ENCODE measurements at places on chromosomes 16 and 17.

DNA sequence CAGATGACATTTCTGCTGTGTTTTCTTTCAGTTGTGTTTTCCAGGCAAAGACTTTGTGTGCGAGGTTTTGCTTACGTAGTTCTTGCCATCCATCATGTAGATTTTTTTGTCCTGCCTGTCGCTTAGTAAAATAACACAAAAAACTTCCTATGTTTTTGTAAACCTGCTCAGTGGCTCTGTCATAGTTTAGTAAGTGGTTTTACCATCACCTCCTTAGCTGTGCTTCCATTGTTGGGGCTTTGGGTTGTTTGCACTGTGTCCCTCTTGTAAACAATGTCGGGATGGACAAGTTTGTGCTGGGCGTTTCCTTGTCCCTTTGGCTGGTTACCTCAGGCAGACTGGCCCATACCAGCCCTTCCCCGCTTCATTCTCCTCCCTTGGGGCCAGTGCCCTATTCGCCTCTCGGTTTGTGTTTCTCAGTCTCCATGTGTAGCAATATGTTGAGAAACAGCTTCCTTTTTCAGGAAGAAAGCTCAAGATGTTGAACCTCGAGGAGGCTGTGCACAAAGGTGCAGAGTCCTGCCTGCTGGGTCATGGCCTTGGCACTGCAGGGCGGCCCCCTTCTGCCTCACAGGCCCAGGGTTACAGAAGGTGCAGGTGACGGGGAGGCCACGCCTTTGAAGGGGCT lies 74.6 kb downstream of the KSR1 start:
- no peak for DNase-seq

DNA sequence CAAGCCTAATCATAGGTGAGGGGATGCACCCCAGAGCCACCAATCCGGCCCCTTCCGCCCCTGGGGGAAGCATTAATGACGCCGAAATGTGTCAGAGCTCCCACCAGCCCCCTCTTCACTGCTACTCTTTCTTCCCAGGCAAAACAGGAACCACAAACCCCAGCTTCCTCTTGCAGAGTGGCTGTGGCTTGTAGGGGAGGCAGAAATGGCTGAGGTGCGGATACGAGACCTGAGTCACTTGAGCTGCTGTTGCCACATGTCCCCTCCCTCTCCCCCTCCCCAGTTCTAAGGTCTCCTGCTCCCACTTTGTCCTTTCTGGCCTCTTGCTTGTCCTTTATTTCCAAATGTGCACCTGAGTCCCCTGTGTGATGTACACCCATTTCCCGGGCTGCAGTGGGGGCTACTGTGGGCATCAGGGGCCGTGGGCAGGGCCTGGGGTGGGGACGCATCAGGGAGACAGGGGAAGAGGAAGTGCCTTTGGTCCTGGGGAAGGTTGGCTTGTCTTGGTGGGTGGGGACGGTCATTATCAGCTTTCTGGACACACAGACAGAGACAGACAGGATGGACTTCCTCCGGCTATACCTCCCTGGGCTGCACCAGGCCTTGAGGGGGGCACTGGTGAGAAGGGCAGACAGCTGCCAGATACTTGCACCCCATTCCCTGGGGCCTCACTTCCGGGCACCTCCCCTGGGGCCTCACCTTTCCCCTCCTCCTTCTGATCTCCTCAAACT lies at the start of gene APOBR:
Gene APOBR (plus strand): TSS at position 523 of the 731 bp plus-strand sequence. CDS start 39 bp downstream, at position 562.
- DNase-seq, result peak; percentile 88

GRCh38 chr17:33260638-33261037 lies 32.5 kb downstream of the ASIC2 start:
- DNase-seq, result no peak

DNA sequence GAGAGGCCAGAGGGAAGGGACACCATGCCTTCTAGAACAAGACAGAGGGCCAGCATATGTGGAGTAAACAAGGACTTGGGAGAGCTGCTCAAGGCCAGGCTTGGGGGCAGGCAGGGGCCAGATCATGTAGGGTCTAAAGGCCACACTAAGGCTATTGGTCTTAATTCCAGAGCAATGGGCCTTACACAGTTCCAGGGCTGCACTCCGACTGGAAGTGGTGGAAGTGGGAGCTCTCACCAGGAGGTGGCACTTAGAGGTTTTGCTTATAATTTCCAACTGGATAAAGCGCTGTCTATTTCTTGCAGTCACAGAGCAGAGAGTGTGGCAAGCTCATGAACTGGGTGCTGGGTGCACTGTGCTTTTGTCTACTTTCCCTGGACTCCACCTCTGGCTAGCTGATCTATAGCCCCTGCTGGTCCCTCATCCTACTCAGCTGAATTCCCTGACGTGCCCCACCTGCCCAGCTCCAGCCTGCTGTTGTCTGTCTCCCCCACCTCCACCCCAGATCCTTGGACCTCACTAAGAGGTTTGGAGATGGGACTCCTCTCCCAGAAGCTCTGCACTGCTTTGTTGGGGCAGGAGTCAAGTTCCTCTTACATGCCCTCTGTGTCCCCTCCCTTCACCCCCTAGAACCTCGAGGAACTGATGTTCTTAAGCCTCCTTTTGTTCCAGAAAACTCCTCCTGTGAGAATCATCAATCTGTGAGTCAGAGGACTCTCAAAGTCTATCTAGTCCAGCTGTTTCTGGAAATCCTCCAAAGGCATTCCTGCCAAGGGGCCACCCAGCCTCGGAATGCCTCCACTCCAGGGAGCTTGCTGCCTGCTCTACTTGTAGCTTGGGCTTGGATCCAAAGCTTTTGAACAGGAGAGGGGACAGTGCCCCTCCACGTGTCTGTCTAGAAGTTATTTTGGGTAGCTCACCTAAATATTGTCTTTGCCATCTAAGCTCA lies 48.1 kb upstream of the KSR1 start:
- DNase-seq, result no peak

- DNase-seq, result peak; percentile 87
These were observed 1.5 kb downstream of the TMEM102 start for GRCh38 chr17:7436556-7437368.

DNA sequence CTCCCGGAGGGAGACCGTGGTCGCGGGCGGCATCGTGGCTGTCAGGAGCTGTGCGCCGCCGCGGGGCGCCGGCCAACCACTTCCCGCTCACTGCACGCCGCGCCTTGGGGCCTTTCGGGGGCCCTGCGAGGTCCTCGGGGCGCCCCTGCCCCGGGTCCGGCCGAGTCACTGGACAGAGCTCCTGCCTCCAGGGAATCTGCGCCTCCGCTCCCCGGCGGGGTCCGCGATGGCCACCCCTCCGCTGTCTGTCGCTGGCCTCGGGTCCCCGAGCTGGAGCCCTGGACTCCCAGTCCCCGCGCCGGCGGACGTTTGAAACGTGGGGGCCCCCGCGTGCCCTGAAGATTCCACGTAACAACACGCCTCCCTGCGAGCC lies at the start of gene QRICH2:
Gene QRICH2 (minus strand): TSS at position 311 of the 373 bp plus-strand sequence. CDS start 278 bp downstream, at position 33.
- DNase-seq, result no peak

DNA sequence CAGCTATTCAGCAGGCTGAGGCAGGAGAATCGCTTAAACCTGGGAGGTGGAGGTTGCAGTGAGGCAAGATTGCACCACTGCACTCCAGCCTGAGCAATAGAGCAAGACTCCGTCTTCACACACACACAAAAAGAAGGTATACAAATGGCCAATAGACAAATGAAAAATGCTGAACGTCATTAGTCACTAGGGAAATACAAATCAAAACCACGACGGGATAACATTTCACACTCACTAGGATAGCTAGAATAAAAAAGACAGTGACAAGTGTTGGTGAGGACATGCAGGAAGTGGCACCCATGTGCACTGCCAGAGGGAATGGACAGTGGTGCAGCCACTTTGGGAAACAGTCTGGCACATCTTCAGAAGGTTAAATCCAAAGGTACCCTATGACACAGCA lies 172.9 kb downstream of the FTO start:
- DNase-seq, result no peak

- DNase-seq, result no peak
These were observed 1.4 kb downstream of the STXBP4 start for GRCh38 chr17:54969658-54970572.

- DNase-seq, result no peak
These were observed 83.8 kb downstream of the GNAO1 start for GRCh38 chr16:56275076-56275475.

GRCh38 chr16:75249441-75249840 lies 2.0 kb downstream of the BCAR1 start:
- DNase-seq, result no peak

DNA sequence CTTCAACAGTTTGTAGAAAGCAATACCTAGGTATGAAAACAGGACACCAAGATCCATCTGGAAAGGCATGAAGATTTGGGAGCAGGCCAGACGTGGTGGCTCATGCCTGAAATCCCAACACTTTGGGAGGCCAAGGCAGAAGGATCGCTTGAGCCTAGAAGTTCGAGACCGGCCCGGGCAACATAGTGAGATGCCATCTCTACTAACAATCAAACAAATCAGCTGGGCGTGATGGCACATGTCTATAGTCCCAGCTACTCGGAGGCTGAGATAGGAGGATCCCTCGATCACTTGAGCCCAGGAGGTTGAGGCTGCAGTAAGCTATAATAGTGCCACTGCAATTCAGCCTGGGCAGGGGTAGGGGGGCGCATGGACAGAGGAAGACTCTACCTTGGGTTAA lies 20.3 kb downstream of the LITAF start:
- DNase-seq, result no peak

DNA sequence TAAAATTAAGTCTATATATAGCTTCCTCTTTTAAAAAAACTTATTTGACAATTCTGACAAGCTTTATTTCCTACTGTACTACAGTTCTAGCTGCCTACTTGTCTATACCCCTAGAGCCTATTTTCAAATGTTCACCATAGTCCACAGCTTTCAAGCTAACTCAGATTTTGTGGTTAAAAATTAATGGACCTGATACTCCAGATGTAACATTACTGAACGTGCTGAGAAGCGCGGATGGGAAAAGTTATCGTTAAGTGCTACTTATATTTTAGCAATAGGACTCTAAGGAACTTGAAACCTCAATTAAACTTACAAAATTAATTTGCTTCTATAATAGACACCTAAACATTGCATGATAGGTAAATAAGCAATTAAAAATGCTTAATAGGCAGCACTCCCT lies 31.2 kb downstream of the GNA13 start:
- DNase-seq, result no peak

GRCh38 chr16:22813223-22813947 lies 577 bp upstream of the HS3ST2 start:
- DNase-seq, result peak; percentile 63

- DNase-seq, result no peak
These were observed 17.9 kb downstream of the KPNA2 start for GRCh38 chr17:68053231-68054013.

DNA sequence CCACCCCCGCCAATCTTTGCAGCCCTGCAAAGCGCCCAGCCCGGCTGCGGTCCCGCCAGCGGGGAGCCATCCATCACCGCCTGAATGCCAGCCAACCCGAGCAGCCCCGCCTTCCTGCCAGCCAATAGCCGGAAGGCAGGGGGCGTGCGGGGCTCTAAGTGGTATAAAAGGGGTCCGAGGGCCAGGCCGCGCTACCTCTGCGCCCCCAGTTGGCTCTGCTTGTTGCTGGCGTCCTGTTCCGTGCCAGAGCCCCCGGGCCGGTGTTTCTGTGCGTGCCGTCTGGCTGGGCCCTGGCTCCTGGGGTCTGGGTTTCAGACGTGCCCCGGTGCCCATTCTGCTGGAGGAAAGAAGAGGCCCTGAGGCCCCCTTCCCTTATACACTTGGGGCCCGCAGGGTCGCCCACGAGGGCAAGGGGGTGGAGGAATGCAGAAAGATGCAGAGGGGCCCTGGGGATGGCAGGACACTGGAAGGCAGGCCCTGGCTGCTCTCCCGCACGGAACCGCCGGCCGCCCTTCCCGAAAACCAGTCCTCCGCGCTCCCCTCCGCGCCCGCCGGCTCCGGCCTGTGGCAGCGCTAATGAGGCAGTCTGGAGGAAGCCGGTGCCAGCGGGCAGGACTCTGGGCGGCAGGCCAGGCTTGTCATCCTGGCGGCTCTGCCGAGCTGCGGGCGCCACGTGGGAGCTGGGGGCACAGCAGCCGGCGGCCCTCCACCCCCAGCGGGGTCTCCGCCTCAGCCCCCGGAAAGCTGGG lies 14.0 kb downstream of the COPZ2 start:
- DNase-seq, result peak; percentile 57

DNA sequence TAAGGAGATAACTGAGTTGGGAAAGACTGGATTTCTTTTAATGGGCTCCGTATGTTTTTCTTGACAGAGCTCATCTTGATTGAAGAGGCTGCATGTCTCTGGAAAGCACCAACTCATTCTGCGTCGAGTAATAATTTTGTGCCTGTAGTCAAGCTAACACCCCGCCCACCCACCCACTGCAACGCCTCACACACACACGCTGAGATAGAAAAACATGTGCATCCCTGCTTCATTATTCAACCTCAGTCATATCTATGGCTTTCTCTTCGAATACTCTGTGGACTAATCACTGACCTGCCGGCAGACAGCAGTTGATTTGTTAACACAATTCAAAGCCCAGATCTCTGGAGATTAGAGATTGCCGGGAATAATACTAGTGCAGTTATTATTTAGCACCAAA lies 220.2 kb upstream of the TOM1L1 start:
- DNase-seq, result no peak

DNA sequence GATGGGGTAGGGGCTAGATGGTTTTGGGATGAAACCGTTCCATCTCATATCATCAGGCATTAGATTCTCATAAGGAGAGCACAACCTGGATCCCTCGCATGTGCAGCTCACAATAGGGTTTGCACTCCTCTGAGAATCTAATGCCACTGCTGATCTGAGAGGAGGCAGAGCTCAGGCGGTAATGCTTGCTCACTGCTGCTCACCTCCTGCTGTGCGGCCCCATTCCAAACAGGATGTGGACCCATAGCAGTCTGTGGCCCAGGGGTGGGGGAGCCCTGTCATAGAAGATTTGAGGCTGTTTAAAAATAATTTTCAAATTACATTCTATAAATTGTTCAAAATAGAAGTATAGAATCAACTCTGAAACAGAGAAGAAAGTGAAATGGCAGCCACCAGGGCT lies 50.8 kb downstream of the PHKB start:
- DNase-seq, result no peak

DNA sequence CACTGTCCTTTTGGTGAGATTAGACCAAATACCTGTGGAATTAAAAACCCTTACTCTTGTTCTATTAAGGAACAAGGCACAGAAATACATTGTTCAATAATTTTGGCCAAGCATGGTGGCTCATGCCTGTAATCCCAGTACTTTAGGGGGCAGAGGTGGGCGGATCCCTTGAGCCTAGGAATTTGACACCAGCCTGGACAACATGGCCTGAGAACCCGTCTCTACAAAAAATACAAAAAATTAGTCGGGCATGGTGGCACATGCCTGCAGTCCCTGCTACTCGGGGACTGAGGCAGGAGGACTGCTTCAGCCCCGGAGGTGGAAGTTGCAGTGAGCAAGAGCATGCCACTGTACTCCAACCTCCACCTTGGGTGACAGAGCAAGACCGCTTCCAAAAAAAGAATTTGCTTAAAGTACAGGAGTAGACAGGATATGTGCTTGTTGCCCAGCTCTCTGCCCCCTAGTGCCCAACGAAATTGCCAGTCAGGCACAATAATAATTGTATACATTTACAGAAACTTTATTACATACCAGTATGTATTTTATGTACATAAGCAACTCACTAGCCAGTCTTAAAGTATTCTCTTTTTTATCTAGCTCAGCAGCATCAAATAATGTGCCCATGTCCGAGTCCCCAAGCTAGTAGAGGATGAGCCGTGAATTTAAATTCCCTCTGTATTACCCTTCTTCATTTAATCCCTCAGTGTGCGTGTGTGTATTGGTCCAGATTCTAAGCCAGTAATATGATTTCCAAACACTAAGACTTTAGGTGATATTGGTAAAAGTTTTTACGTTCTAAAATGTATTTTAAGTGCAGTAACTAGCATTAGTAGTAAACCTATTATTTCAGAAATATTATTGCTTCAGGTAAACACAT lies 1.4 kb downstream of the THUMPD1 start:
- peak; percentile 19 for DNase-seq

- no peak for DNase-seq
These were observed 42.0 kb upstream of the KSR1 start for GRCh38 chr17:27414271-27414670.

GRCh38 chr16:12391956-12392355 lies 411.7 kb downstream of the CPPED1 start:
- no peak for DNase-seq
